ENCODE measurements at places on chromosomes 3 and 15.

GRCh38 chr3:192794216-192794615 is 66.9 kb upstream of the FGF12 start:
- no peak for DNase-seq

DNA sequence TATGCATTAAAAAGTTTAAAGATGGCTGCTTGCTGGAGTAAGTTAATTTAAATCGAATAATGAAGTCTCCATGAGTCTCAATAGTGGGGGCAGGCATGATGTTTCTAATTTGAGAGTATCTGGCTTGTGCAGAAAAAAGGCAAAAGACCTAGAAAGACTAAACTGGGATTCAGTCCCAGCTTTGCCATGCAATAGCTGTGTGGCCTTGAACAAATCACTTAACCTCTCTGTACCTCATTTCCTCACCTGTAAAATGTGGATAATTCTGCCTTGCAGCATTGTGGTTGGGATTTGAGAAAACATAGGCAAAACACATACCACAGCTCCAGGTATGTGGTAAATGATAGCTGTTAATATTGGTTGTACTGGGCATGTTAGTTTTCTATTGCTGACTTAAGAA is 8.6 kb downstream of the LXN start:
- no peak for DNase-seq

GRCh38 chr3:197562398-197563251 is 6.9 kb upstream of the BDH1 start:
- DNase-seq, result no peak

DNA sequence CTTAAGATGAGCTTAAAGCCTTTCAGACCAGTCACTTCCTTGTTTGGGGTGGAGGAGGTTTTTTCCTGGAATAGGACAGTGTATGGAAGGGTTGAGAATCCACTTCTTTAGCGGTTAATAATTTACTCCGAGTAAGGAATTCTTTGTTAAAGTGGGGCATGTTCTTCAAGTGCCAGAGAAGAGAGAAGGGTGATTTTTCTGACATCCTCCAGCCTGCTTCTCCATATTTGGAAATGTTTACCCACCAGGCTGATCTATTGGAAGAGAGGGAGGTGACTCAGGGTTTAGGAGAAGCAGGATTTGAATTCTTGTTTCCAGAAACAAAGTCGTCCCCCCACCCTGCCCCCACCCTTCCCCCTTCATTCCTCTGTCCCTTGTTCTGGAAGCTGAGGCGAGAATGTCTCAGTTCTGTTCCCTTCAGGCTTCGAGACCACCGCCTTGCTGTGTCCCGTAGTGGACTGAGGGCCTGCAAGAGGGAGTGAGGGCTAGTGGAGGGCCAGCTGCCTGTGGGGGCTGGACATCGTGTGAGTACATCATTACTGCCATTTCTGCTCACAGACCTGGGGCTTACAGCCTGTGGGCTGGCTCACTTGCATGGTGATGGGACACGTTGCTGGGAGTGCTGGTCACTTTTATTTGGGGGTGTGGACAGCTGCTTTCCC is 58.5 kb downstream of the LPP start:
- no peak for DNase-seq

GRCh38 chr3:128354788-128355542 is 111.7 kb downstream of the DNAJB8 start:
- no peak for DNase-seq

GRCh38 chr3:152307829-152308474 is 39.2 kb downstream of the MBNL1 start:
- DNase-seq, result no peak

DNA sequence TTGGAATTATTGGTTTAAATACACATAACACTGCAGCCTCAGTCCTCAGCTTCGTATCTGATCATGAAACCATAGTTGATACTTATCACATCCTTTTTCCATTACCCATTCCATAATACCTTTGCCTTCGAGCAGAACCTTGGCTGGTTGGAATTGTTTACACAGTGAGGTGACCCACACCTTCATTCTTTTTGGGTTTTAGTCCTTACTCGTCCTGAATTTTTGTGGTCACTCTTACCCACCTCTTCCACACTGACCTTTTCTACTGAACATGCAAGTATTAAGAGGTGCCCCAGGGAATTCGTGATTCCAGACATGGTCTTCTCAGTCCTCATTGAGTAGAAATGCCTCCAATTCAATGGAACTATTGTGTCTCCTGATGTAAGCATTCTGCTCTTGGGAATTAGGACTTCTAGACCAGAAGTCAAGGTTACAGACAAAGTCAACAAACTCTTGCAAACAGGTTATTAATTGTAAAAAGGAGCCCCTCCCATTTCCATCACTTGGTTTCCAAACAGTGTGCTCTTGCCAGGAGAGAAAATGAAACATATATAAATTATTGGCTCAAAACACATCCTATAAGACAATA is 37.7 kb downstream of the SCN11A start:
- no peak for DNase-seq

DNA sequence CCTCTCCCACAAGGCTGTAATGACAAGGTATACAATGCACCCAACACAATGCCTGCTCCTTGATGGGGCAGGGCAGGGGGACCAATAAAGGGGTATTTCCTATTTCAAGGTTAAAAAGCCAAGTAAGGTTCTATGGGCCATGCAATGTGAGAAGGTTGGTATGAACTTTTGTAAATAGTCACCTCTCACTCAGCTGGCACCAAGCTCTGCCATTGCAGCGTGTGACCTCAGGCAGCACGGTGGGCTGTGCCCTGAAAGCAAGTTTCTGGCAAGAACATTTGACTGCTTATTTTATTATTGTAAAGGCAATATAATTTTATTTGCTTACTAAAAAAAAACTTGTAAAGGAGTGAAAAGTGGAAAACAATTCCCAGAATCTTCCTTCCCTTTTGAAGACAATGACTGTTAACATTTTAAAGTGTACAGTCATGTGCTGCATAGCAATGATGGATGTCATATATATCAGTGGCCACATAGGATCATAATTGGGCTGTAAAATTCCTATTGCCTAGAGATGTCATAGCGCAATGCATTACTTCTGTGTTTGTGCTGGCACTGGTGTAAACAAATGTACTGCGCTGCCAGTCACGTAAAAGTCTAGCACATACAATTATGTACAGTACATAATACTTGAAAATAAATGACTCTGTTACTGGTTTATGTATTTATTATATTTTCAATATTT is 167.3 kb upstream of the RORA start:
- DNase-seq, result no peak

All from GM12892 (cell line).